ENCODE measurements at places on chromosomes 16 and 17. TPM values are rescaled to one million over a fixed set of nuclear protein-coding genes. Genes with fewer than 3 reads are reported as not detected.

Gene TMC6
- total RNA-seq = 95.0 TPM

Gene NMT1
- 98.4 TPM for total RNA-seq

Gene LLGL2
- total RNA-seq = 11.0 TPM

Gene SLC4A1
- total RNA-seq = 47.6 TPM

Gene PRSS8
- not detected for total RNA-seq

Gene ENPP7
- total RNA-seq = not detected

Gene SSTR5
- total RNA-seq = not detected

Gene SOX9
- 42.0 TPM for total RNA-seq

Gene FAM117A
- 19.0 TPM for total RNA-seq

Gene KRT20
- total RNA-seq = not detected

Gene USP6
- 0.31 TPM for total RNA-seq

Gene MAPT
- 4.8 TPM for total RNA-seq

Gene KLHL10
- total RNA-seq = not detected

- DNase-seq = no peak
These were observed 70.8 kb downstream of the XPO6 start for GRCh38 chr16:28140788-28141618.

DNA sequence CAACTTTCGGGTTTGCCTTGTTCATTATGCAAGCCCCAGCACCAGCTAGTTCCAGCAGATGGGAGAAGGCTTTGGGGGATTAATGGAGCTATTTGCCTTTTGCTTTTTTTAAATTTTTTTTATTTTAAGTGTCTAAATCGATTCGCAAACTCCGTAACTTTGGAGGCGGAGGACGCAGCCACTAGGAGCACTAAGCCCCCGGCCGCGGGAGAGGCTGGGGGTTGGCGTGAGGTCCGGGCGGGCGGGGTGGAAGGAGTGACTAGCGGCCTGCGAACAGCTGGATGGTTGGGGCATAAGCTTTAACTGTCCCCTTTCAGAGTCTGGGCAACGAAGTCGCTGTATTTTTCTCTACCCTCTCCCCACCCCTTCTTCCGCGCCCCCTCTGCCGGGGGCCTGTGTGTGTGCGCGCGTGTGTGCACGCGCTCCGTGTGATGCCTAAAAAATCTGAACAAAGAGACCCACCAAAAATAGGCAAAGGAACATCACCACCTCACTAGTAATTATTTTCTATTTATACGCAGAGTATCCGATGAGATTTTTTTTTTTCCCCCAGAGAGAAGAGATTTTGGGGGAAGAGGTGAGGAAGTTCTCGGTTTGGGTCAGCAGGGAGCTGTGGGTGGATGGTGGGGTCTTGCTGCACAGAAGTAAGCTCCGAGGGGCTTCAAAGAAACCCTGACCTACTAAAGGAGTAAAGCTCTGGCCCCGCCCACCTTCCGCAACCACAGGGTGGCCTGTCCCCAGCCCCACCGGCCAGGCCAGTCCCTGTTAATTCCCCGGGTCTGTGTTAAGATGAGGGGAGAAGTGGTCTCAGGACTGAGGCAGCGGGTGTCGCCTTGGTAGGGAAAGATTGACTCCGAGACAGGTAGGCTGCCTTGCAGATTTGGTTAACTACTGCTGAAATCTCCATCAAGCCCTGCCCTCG, 2.3 kb downstream of the SHISA9 start:
- DNase-seq = no peak

- DNase-seq = no peak
These were observed 7.6 kb downstream of the XPO6 start for GRCh38 chr16:28204204-28204603.

- no peak for DNase-seq
These were observed 580 bp downstream of the MT1X start for GRCh38 chr16:56682703-56683397.

GRCh38 chr17:17548044-17548443, 43.5 kb downstream of the PEMT start:
- DNase-seq = no peak

DNA sequence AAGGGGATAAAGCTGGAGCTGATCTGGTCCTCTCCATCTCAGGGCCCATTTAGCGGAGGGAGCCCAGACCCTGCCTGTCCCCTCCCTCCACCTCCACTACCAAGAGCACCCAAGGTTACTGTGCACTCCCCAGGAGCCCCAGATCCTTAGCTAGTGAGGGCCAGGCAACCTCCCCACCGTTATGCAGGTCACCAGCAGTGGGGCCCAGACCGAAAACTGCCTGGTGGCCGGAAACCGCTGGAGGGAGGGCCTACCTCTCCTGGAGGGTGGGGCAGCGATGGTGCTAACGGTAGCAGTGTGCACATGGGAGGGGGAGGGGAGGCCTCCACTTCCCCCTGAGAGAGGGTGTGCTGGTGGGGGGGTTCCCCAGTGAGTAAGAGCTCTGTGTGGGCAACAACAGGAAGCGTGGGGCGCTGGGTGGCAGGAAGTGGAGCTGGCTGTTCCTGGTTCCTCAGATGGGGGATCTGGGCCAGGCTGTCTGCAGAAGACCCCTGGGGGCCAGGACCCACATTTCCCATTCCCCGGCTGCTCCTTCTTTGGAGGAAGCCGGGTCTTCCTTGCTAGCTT, 4.4 kb downstream of the FMNL1 start:
- peak; percentile 82 for DNase-seq

DNA sequence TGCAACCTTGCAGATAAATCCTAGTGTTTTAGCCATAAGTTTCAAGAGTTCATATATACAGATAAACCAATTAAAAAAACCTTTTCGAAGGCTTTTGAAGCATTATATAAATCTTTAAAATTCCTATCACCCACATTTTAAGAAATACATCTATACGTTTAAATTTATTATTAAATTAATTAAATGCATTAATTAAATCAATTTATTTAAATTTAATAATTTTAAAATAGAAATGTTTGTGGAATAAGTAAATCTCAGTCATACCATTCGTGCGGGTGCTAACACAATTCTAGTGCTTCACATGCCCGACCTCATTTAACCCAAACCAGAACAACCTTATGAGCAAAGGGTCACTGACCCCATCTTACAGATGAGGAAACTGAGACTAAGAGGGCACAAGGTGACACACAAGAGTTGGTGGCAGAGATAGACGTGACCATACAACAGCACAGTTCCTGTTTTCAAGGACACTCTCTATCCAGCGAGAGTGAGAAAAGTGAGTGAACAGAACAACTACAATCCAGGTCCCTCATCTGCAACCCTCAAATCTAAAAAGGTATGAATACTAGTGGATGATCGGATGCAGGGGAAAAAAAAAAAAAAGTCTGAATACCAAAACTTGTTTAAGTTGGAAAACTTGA, 1.4 kb downstream of the NSMCE1 start:
- DNase-seq = no peak

- DNase-seq = no peak
These were observed 7.1 kb downstream of the TAF1C start for GRCh38 chr16:84179612-84180320.

GRCh38 chr17:29588017-29588561, 1.4 kb downstream of the GIT1 start:
- DNase-seq = no peak

GRCh38 chr16:10601444-10602408, 21.3 kb upstream of the EMP2 start:
- DNase-seq = no peak

- no peak for DNase-seq
These were observed 8.9 kb upstream of the HOXB2 start for GRCh38 chr17:48553826-48554225.

- DNase-seq = no peak
These were observed 31.2 kb downstream of the NFATC3 start for GRCh38 chr16:68116256-68116867.

GRCh38 chr17:42279776-42280630, 3.8 kb upstream of the STAT5B start:
- peak; percentile 34 for DNase-seq

DNA sequence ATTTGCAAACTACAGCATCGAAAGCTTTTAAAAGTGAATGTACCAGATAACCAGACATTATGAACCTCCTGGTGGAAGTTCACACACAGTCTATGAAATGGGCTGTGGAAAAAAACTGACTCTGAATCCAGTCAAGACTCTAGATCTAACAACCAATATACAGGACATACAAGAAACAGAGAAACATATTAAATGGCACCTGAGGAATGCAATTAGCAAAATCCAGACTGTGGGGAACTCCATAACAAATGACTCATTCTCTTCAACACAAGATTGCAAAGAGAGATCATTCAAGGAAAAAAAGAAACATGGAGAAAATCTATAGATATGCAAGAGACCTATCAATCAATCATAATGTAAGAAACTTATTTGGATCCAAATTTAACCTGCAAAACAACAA, 119.0 kb downstream of the MYO1D start:
- no peak for DNase-seq

DNA sequence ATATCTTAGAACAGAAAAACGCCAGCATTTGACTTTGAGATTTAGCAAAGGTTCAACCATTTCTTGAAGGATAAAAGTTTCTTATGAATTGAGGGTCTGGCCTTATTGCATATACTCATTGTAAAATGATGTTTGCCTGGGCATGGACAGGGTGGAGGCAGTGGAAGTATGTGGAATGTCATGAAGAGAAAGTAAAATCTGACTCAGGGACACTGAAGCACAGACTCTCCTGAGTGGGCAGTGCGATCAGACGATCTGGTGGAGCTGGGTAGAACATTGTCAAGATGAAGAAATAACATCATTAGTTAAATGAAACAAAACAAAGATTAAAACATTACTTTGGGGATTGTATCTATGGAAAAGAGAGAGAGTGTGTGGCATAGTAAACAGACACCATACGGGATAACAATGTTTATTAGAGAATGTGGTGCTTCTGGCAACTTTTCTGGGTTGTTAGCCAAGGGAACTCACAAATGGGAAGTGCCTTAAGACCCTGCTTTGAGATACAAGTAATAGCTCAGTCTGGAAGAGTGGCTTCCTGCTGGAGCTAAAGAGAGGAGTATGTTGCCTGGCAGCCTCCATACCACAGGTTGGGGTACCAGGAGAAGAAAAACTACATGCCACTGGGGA, 4.4 kb downstream of the MAP3K3 start:
- no peak for DNase-seq

GRCh38 chr17:68579194-68579927, 21.8 kb downstream of the FAM20A start:
- no peak for DNase-seq

- DNase-seq = no peak
These were observed 57.8 kb downstream of the BMERB1 start for GRCh38 chr16:15492091-15492740.

- DNase-seq = no peak
These were observed 11.9 kb downstream of the KIF19 start for GRCh38 chr17:74337834-74338500.

- no peak for DNase-seq
These were observed 136.9 kb downstream of the IRF8 start for GRCh38 chr16:86035906-86036305.

DNA sequence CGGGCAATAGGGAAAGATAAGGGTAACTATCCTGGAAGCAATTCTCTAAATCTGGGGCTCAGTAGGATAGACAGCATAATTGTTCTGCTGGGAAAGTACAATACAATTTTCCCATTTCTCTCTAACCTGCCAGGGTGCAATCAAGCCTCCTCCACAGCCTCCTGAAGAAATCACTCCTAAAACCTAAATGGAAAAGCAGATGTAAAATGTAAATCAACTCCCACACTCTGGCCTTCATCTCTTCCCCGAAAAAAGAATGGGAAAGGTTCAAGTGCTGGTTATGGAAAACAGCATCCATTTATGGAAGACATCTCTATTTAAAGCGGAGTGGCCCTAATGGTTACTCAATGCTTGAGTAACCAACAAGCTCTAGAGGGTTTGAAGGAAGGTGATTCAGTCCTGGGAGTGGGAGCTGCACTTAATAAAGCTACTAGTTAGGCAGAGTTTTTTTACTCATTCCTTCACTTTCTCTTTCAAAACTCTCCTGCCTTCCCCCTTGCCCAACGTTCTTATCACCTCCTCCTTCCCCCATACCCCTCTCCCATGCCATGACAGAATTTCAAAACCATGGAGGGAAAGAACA, 5.1 kb downstream of the MMD start:
- no peak for DNase-seq

DNA sequence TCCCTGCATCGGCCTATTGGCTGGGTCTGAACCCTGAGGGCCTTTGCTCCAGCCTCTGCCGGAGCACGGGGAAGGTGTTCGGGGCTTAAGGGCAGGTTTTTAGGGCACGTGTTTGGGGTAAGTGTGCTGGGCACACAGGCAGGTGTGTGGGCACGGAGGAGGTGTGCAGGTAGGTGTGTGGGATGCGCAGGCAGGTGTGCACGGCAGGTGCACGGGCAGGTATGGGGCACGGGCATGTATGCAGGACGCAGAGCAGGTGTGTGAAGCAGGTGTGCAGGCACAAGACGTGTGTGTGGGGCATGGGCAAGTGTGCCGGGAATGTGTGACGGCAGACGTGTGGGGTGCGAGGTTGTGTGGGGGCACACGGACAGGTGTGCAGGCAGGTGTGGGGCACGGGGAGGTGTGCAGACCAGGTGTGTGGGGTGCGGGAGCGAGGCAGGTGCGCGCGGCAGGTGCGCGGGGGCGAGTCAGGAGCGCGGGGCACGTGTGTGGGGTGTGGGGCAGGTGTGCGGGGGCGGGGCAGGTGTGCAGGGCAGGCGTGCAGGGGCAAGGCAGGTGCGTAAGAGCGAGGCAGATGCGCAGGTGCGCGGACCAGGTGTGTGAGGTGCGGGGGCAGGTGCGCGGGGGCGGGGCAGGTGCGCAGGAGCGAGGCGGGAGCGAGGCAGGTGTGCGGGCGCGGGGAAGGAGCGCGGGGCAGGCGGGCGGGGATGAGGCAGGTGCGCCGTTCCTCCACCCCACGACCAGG, 28.6 kb upstream of the METRNL start:
- no peak for DNase-seq

DNA sequence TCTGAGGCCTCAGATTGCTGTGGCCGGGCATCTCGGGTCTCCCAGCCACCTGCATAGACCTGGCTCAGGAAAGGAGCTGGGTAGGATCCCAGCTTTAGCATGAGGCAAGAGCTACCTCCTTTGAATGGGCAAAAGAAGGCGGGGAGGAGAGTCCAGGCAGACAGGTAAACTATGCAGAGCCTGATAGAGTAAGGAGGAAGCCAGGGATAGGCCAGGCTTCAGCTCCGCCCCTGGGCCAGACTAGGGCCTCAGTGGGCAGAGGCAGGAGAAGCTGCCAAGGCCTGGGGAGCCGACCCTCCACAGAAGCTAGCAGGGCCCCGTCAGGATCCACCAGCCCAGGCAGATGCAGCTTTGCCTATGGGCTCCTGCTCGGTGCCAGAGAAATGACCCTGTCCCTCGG, 22.6 kb upstream of the UBE2G1 start:
- no peak for DNase-seq

GRCh38 chr16:85461022-85461813, 151.9 kb upstream of the GSE1 start:
- no peak for DNase-seq

DNA sequence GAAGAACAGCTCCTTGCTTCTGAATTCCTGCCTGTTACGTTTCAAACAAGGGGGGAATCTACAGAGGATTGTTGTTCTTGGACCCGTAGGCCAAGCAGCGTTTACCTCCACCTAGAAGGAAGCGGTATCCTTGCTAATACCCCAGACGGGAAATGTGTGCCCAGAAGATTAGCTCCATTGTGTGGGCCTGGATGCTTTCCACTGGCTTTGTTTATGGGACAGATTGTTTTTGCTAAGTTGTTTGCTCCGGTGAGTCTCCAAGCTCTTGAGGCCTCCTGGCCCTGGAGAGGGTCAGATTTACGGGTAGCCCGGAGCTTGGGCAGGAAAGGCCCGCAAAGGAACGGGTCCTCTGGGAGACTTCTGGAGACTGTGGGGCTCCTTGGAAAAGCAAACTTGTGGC, 28.4 kb upstream of the MRTFB start:
- DNase-seq = no peak

- peak; percentile 56 for DNase-seq
These were observed 15.4 kb downstream of the CLUH start for GRCh38 chr17:2695961-2696760.

- DNase-seq = no peak
These were observed 820 bp downstream of the TLCD1 start for GRCh38 chr17:28725166-28725659.

All from sciatic nerve (tissue), 2 donors.